ENCODE measurements at places on chromosomes 11 and 22.

GRCh38 chr11:62077132-62077531, 46.7 kb upstream of the INCENP start:
- DNase-seq = no peak

GRCh38 chr11:33195462-33196173, 34.3 kb upstream of the CSTF3 start:
- DNase-seq = peak; percentile 30

- no peak for DNase-seq
Measured at GRCh38 chr22:21827628-21828267, 39.7 kb downstream of the MAPK1 start.

GRCh38 chr11:6568191-6568918, 35.1 kb downstream of the RRP8 start:
- peak; percentile 68 for DNase-seq

DNA sequence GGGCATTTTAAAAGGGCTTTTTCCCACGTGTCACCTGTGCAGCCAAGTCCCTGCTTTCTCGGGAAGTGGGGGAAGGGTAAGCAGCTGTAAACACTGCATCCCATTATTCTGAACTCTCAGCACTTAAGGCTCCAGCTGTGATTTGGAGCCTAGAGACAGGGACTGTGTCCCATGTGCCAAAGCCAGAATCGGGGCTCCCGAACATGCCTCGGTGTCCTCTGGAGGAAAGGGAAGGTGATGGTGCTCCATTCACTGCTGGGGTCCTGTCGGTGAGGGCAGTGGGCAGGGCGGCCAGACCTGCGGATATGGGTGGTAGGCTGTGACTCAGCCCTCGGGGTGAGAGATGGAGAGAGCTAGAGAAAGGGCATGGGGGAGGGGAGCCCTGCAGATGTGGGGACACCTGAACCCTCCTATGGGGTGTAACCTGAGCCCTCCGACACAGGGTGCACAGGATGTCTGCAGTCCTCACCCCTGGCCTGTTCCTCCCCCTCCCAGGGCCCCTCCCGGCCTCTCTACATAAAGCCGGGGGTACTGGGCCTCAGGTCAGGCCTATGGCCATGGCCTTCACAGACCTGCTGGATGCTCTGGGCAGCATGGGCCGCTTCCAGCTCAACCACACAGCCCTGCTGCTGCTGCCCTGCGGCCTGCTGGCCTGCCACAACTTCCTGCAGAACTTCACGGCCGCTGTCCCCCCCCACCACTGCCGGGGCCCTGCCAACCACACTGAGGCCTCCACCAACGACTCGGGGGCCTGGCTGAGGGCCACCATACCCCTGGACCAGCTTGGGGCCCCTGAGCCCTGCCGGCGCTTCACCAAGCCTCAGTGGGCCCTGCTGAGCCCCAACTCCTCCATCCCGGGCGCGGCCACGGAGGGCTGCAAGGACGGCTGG, 31.8 kb downstream of the CAPN1 start:
- no peak for DNase-seq

DNA sequence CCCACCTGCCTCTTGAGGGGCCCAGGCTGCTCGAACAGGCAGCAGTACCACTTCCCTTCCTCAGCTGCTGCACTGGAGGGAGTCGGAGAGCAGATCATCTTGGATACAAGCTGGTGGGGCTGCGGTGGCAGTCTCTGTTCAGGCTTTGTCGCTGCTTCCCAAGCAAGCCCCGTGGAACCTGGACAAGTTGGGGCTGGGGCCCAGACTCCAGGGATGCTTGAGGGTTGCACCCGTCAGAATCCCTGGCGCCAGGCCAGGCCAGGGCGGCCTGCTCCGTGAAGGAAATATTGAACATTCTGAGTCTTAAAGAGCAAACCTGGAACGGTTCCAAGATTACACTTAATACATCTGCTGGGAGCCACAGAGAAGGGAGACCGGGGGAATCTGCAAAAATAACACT, 310.1 kb upstream of the SORL1-AS1 start:
- peak; percentile 33 for DNase-seq

DNA sequence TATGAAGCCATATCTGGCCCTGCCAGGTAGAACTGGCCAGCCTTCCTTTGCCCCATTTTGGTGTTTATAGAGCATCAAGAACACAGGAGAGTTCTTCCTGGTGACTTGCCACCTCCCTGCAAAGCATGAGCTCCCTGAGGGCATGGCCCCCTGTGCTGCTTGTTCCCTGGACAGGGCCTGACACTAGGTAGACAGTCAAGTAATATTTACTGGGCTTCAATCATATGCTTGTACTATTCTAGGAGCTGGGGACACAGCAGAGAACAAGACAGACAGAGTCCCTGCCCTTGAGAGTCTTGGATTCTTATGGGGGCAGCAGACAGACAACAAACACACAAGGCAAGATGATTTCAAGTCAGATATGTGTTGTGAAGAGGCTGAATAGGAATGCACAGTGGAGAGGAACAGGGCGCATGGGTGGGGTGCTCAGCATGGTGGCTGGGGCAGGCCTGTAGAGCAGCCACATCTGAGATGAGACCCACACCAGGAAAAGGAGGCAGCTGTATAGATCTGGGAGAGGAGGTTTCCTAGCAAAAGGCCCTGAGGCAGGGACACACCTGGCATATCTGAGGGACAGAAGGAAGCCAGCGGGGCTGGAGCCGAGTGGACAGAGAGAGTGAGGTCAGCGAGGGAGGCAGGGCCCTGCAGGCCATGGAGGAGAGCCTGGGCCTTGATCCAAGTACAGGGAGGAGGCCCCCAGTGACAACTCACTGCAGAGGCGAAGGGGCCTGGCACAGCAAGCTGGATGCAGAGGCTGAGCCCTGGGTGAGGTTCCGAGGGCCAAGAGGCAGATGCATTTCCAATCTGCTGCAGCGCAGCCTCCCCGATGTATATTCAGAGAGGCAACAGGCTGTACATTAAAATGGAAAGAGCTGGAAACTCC, 10.2 kb upstream of the CBX6 start:
- DNase-seq = no peak

- no peak for DNase-seq
Measured at GRCh38 chr22:39169797-39170466, 17.5 kb upstream of the CBX7 start.

GRCh38 chr11:19933801-19934488, 221.3 kb downstream of the NAV2 start:
- no peak for DNase-seq

GRCh38 chr11:80379620-80380278, 938.9 kb upstream of the TENM4 start:
- DNase-seq = no peak

GRCh38 chr22:36368359-36368983, 19.3 kb downstream of the MYH9 start:
- DNase-seq = peak; percentile 94

DNA sequence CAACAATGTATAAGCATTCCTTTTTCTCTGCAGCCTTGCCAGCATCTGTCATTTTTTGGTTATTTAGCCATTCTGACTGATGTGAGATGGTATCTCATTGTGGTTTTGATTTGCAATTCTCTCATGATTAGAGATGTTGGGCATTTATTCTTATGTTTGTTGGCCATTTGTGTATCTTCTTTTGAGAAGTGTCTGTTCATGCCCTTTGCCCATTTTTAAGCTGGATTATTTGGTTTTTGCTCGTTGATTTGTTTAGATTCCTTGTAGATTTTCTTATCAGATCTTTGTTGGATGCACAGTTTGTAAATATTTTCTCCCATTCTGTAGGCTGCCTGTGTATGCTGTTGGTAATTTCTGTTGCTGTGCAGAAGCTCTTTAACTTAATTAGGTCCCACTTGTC, 259.6 kb upstream of the SESN3 start:
- no peak for DNase-seq

DNA sequence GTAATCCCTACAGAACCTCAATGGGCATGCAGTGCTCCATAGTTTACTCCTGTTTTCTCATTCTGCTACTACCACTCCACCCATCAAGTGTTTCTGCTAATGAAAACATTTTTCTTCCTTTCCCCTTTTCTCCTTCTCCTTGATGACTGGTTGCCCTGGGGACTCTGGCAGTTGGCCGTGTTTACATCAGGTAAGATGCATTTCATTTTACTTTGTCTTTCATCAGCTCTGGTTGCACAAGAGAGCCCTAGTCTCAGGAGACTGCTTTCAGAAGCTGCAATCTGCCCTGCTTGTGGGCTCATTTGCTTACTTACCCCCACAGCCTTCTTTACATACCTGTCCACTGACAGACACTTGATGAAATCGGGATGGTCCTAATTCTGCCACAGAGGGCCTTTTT, 19.6 kb upstream of the LIMK2 start:
- DNase-seq = no peak

DNA sequence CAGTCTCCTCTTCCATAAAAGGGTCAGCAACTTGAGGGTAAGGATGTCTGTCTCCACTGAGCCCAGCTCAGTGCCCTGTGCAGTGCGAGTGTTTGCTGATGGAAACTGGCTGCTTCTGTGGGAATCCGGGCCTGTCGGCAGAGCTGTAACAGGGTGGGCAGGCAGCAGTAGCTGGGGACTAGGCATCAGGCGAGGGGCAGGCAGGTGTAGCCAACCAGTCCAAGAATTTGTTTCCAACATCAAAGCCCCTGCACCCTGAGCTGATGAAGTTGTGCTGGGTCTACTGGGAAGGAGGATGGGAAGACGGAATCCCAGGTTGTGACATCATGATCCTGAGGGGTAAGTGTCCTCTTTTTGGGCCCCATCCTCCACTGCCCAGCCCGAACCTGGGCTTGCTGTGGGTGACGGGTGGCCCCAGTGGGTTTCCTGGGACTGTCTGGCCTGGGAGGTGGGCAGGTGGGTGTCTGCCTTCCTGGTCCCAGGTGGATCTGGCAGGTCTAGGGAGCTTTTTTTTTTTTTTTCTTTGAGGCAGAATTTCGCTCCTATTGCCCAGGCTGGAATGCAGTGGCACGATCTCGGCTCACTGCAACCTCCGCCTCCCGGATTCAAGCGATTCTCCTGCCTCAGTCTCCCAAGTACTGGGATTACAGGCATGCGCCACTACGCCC, 11.0 kb downstream of the SLC29A2 start:
- no peak for DNase-seq

DNA sequence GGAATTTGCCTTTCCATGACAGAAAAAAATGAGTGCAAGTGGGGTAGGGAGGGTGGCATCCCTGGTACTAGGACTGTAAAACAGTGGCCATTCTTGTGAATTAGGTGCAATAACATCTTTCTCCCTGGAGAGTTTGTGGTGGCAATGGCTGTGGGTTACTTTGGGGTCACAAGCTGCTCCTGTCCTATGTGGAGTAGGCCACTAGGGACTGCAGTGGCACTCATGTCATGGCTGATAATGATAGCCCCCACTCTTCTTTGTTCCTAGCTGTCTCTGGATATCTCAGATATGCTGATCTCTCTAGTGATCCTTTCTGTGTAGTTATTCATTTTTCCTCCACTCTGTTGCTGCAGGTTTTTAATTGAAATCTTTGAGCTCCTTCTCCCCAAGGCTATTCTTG, 270.5 kb upstream of the CHORDC1 start:
- no peak for DNase-seq

DNA sequence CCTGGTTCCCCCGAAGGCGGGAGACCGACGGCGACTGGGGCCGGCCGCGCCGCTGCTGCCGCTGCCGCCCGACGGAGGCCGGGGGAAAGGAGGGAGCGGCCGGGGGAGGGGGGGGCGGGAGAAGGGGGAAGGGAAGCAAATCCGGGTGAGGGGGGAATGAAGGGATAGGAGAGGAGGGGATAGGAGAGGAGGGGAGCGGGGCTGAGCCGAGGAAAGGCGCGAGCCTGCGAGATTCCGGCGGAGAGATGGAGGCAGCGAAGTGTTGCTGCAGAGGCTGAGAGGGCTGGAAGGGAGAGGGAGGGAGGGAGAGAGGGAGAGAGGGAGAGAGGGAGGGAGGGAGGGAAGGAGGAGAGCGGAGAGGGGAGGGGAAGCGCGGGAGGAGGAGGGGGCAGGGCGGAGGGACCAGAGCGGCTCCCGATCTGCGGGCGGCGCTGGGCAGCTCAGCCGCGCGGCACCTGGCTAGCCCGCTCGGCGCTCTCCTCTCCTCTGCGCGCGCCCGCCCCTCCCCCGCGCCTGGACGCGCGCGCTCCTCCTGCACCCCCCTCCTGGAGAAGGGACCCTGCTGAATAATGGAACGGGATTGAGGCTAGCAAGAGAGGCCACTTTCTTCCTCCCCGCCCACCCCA, 52.3 kb downstream of the SLC22A12 start:
- peak; percentile 86 for DNase-seq

DNA sequence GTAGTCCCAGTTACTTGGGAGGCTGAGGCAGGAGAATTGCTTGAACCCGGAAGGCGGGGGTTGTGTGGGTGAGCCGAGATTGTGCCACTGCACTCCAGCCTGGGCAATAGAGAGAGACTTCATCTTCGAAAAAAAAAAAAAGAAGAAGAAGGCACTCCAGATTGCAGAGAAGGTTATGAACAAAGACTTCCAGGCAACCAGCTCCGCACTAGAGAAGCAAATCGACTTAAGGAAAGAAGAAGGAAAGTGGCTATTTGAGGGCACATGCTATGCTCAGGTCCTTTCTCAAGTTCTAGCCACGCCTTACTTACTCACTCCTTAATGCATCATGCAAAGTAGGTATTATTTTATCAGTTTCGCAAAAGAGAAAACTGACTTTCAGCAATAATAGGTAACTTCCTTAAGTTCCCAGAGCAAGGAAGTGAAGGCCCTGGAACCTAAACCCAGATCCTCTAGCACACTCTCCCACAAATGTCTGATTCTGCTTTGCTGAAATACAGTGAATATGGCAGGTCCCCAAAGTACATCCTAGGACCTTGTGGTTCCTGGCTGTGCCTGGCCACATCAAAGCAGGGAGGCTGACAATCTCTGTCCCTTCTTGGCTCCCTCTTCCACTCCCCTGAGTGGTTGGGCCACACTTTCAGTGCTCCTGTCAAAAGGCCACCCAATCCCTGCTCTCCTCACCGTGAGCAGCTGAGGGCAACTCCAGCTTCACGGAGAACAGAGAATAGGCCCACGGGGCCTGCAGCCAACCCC, 14.2 kb downstream of the CD3E start:
- no peak for DNase-seq

DNA sequence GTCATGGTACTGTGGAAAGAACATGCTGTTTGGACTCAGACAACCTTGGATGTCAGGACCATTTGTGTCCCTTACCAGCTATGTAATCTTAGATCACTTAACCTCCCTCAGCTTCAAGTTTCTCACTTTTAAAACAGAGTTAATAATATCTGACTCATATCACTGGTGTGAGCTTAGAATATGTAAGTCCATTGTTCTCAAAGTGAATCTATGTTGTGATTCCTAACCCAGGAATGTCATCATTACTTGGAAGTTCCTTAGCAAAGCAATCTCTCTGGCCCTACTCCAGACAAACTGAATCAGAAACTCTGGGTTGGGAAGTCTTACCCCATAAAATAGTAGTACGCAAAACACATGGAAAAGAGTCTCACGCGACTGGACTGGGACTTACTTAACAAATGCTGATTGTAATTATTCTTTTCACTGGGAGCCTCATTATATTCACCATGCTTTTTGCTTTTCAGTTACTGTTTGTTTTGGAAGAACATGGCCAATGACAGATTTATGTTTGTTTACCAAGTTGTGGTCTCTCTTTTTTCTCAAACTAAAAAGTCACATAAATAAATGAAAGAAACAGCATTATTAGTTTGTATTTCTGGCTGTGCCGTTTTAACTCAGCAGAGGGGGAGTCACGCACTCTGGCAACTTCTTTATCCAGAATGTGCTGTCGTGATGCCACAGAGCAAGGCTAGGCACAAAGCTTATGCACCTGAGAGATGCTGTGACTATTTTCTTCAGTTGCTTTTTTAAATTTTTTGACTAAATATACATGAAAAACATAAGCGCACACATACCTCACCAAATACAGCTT, 217.7 kb upstream of the CTSC start:
- no peak for DNase-seq
